Thymus (tissue), 14 donors: ENCODE measurements at places on chromosomes 11 and 22.

DNA sequence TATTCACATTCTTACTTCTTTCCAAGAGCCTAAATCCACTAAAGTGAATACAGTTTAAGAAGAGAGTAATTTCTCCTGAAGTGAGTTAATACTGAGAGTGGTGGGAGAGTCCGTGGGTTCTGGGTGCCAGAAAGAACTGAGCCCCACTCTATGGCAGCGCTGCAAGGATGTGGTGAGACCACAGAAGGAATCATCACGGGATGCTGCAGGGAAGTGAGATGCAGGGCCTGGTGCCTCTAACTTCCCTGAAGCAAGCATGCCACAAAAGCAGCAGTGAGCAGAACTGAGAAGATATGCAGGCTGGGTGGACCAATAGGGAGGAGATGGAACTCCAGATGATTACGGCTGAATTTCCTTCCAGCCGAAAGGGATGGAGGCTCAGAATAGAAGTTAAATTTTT is 5.0 kb upstream of the MMP12 start:
- DNase-seq: no peak

DNA sequence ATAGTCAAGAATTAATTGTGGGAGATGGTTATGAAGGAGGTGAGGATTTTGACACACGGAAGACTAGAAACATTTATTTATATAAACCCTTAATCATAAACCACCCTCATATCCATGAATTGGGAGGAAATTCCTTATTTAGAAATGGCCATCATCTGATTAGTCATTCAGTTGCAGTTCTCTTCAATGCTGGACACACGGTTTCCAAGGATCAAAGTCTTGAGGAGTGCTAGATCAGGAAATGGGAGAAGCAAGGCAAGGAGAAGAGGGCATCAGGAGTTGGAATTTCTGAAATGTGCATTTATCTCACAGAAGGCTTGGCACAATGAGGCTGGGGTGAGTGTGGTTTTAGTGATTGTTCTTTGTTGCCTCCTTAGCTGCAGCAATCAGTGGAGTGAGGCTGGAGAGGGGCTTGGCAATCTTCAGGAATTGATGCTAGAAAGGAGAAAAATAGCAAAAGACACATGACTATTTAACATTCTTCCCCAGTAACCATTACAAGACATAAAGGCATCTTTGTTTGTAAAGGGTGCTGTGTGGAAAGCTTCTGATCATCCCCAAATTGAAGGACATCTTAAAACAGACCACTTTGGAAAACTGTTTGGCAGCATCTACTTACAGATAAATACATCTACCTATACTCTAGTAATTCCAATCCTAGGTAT is 21.6 kb upstream of the GDPD4 start:
- no peak for DNase-seq

GRCh38 chr11:72233056-72233772 is 8.6 kb downstream of the INPPL1 start:
- DNase-seq: no peak

DNA sequence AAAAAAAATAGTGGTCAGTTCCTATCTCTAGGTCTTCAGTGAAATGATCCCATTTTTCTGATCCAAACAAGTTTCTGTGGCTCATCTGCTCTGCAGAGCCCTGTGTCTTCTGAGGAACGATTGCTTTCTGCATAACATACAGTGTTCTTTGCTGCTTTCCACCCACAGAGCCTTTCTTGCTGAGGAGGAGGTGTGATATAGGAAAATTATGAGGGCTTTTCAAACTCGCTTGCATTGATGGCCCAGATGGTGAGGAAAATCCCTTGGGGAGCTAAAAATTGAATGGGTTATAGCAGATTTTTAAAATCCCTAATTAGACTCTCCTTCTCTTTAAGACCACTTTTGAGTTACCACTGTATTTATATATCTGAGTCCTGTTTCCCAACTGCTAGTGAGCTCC is 31.3 kb downstream of the JAM3 start:
- DNase-seq: no peak

DNA sequence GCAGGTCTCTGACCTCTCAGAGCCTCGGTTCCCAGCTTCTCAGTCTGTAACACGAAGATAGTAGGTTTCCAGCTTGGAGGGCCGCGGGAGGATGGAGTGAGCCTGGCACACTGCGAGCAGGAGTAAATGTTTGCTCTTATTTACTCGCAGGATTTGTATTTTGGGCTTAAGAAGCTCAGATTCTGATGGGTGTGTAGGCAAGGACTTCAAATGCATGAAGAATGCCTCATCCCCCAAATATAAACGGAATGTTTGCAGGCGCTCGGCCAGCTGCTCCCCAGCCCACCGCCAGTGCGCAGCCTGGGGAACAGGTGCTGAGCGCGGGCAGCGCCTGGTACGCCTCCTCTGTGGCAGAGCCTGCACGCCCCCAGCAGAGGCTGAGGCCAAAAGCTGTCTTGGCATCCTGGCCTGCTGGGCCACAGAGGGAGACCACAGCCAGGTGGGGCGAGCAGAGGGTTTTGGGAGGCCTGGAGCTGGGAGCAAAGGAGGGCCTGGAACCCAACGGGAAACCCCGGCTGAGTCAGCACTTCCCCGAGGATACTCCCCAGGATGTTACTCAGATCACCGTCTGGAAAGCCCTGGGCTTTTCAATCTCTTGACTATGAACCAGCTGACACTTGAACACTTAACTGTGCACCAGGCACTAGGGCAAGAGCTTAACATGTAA is 9.4 kb downstream of the EHD1 start:
- DNase-seq: no peak

- no peak for DNase-seq
Measured at GRCh38 chr22:40727964-40728615, 48.8 kb downstream of the MCHR1 start.

DNA sequence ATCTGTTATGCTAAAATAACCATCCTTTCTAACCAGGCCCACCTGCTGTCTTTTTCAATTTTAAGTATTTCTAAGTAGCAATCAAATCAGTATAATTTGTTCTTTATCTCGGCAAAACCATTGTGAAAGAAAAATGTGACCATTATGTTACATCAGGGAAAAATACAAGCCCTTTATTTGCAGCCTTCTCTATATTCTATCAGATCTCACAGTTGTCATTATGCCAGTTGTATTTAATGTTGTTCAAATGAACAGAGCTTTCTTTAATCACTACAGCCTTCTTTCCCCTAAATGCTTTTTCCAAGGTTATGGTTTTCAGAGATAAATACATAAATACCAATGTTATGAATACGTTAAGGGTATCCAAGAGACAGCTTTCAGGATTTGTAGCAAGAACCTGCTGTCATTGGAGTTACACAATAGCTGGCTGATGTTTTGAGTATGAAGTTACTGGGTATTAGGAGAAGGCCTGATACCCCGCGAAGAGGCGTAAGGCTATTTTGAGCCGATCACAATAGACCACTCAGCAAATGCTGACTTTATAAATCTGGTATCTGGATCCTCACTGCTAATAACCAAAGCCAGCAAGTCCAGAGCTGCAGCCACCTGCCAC is 406.3 kb downstream of the CADM1 start:
- no peak for DNase-seq

GRCh38 chr11:3104961-3105790 is 48.0 kb upstream of the CARS1 start:
- DNase-seq: no peak

DNA sequence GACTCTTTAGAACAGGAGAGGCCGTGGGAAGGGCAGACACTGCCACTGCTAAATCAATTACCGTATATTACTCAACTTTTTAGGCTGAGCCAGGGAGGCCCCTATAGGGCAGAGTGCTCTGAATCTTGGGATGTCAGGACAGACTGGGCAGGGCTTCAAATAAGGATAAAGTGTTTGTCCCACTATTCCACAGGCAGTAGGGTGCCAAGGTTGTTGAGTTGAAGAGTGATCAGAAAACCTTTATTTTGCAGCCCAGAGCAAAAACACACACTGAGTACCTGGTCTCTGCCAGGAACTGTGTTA is 1.6 kb upstream of the B4GAT1 start:
- no peak for DNase-seq

- no peak for DNase-seq
Measured at GRCh38 chr11:20197881-20198280, 37.6 kb upstream of the DBX1 start.

DNA sequence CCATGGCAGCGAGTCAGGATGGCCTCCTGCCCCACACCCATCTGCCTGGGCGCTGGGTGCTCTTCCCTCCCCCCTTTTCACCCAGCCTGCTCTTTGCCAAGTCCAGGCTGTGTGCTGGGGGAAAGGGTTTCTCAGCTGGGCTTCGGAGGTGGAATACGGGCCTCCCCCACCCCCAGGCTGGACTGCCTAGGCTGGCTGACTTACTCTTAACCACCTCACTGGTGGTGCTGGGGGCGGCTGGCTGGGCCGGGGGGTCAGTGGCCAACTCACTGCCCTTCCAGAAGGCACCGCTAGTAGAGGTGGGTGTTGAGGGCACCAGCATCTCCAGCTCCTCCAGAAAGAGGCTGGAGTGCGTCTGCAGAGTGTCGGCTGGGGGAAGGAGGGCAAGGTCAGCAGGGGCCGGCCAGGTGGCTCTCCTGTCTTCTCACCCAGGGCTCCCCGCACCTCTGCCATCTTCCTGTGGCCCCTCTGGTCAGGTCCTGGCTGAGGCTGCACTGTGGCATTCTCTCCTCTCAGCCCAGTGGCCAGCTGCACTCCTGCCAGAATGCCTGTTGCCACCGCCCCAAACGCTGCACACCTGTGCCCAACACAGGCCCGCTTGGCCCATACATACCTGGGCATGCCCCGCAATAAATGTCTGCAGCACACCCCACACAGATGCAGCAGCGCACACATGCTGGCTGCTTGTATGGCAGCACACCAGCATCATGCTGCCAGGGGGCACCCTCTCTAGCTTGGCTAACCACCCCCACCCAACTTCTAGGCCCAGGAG is 9.7 kb downstream of the PITPNM1 start:
- no peak for DNase-seq

DNA sequence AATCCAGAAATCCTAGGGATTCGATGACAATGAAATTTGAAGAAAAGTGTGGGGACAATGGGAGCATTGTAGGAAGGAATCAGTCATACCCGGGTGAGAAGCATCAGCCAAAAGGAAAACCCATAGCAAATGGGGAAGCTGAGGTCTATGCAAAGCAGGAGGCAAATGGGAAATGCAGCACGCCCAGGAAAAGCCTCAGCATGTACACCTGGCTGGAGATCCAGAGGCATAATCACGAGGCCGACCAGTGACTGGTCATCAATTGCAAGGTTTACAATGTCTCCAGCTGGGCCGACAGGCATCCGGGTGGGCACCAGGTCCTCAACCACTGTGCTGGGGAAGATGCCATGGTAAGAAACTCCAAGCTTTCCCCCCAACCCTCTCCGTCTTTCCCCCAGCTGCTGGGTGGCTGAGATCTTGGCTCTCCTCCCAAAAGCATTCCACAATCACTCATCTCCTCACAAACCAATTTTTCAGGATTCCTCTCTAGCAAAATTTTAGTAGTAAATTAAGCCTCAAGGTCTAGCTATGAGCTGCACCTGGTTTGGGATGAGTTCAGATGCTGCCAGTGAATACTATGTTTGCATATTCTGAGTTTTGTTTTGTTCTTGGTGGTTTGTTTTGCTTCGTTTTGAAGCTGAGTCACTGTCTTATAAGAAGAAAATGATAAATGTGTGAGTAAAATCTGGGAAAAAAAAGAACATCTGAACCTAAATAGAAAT is 98.0 kb upstream of the OR5AK2 start:
- no peak for DNase-seq

- DNase-seq: no peak
Measured at GRCh38 chr22:23013612-23014011, 56.7 kb upstream of the GNAZ start.

- no peak for DNase-seq
Measured at GRCh38 chr11:126176853-126177470, 34.5 kb downstream of the RPUSD4 start.

DNA sequence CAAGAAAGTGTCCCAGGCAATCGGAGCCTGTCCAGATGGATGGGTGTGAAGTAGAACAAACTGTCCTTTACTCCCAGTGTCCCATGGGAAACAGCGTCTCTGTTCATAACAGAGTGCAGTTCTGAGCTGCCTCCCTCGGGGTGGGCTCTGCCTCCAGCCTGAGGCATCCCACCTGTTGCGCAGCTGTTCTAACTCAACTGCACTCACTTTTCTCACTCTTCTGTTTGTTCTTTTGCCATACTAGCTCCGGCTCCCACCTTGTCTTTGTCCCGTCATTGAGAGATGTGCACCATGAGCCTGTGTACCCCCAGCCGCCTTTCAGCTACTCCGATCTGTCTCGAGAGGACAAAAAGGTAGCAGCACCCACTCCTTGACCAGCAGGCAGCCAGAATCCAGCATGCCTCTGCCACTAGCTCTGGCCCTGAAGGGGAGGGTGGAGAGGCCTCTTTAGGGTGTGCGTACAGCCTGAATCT is 20.7 kb upstream of the CDC42EP2 start:
- DNase-seq: no peak

GRCh38 chr22:38111925-38112355 is 1.5 kb upstream of the BAIAP2L2 start:
- no peak for DNase-seq
